ENCODE measurements at places on chromosomes 1 and 21.

DNA sequence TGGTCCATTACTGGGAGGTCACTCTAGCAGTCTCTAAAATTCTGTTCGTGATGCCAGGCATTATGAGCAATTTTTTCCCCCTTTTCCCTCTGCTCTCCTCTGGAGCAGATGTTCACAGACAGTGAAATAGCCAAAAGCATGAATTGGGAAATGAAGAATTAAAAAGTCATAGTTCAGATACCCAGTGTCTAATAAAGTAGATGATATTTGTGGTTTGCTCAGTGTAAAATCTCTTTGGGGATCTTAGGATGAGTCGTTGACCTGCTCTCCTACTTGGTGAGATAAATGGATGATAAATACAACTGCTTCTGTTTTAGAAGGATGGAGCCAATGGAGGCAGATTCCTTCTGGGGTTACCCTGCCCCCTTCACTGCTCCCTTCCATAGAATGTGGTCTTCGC is 56.3 kb downstream of the KIAA0040 start:
- DNase-seq: no peak

DNA sequence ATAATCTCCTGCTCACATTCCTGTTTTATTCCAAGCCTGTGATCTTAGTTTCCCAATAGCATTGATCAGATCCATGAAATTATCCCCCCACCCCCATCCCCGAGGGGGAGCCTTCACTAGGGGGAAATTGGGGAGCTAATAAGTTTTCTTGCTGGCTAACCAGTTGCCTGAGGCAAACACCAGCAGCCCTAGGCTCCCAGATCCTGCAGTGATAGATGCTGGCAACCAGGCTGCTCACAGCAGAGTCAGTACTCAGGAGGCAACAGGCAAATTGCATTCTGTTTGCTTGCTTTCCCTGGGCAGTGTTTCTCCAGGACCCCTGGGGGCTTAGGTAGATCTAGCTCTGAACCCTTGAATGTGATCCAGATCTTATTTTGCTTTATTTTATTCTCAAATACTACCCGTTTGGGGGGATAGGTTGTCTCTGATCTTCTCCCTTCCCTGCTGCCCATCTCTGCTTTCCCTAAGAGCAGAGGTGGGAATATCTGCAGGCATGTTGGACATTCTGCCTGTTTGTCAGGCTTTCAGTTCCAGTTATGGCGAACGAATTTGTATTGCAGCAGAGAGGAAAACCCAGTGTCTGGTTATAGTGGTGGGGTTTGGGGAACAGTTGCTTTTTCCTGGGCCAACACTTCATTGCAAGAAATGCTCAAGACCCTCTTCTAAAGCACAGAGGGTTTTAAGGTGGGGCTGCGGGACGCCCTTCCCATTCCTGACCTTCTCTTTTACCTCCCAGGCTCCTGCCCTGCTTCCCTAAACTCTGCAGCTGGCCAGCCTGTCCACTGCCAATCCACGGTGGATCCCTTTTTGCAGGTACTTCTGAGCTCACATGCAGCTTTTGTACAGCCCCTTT is 289.8 kb upstream of the PLXNA2 start:
- no peak for DNase-seq

DNA sequence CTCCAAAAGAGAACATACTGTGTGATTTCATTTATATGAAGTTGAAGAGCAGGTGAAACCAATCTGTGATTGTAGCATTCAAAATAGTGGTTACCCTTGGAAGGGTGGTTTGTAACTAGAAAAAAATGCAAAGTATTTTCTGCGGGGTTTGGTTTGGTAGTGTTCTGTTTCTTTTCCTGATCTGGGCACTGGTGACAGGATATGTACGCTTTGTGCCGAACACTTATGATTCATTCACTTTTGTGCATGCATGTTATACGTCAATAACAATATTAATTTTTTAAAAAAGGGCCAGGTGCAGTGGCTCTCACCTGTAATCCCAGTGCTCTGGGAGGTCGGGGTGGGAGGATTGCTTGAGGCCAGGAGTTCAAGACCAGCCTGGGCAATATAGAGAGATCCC is 63.8 kb downstream of the CD34 start:
- DNase-seq: no peak

DNA sequence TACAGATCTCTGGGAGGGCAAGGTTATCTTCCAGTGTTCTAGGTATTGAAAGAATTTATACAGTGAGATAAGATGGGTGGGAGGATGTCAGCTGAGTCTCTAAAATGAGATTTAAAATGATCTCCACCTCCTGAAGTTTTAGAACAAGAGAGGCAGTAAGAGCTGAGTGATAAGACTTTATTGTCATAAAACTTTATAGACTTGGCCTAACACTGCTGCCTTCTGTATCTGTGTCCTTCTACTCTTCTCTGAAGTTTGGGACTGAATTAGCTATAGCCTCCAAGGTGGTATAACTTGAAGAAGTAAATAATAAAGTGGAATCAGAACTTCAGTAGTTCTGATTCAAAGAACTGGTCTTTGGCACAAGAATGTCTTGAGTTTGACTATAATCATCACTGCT is 48.3 kb downstream of the SUCO start:
- DNase-seq: no peak

GRCh38 chr1:55076356-55076755 is 37.0 kb downstream of the PCSK9 start:
- no peak for DNase-seq

DNA sequence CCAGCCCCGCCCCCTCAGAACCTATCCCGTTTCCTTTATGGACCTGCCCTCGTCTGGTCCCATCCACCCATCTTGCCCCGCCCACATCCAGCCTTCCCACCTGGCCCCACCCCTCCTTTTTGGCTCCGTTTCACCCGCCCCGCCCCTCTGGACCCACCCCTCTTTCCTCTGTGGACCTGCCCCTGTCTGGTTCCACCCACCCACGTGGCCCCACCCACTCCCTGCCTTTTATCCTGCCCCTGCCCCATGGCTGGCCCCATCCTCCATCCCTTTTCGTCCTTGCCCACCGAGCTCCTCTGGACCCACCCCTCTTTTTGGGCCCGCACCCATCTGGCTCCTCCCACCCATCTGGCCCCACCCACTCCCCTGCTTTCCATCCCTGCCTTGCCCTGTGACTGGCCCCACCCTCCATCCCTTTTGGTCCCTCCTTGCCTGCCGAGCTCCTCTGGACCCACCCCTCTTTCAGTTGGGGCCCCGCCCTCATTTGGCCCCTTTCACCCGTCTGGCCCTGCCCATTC is 177.3 kb downstream of the CAMTA1 start:
- DNase-seq: peak; percentile 21

DNA sequence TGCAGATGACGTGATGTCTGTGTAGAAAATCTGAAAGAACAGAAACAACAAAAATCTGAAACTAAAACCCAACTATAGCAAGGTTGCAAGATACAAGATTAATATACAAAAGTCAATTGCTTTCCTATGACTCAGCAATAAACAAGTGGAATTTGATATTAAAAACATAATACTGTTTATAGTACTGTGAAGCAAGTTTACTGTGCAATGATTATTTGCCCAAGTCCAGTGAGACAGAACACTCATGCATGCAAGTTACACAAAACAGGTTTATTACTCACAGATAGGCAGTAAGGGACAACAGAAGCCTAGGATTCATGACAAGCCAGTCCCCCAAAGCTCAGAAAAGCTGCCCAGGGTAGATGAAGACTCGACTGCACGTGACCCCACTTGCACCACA is 62.4 kb upstream of the RAB4A start:
- no peak for DNase-seq

DNA sequence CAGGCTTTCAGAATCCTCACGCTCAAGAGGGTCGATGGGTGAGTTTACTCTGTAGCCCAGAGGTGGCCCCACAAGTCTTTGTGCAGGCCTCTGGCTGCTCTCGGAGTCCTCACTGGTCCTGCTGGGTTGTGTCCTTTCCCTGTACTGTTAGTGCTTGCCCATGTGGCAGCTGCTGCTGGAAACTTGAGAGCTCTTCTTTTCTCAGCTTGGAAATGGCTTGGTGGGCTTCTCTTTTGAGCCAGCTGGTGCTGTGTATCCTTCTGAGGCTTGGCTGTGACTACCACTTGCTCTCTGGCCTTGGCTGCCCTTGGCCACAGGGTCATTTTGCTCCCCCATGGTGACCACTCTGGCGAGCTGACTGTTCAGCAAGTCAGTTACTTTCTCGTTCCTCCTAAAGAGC is 82.2 kb upstream of the LMO4 start:
- no peak for DNase-seq

DNA sequence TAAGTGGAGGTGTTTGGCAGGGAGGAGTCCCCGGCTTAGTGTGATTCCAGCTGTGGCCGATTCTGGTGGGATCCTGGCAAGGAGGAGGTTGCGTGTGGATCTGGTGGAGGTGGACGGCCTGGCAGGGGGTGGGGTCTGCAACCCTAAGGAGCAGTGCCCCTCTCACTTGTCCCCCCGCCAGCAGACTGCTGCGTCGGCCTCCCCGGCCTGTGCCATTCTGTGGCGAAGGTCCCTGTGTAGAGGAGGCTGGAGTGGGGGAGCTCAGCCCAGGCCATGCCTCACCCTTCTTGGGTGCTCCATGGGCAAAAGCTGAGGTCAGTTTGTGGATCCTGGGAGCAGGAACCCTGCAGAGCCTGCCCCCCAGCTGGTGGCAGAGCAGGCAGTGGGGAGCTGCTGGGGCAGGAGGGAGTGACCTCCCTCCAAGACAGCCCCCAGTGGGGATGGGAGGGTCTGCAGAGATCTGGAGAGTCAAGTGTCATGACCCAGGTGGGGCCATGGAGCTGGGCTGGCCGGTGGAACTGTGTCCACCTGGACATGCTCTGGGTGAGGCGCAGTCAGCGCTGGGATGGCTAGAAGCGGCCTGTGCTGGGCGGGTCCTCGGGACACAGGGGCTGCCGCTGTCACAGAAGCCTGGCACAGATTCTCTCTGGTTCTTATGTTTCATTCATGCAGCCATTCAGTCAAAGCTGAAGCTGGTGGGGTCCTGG is 5.3 kb downstream of the MIB2 start:
- no peak for DNase-seq

GRCh38 chr1:17109892-17110554 is 9.2 kb downstream of the PADI2 start:
- DNase-seq: no peak

GRCh38 chr1:241985787-241986186 is 13.1 kb downstream of the MAP1LC3C start:
- no peak for DNase-seq

- no peak for DNase-seq
Measured at GRCh38 chr1:100100202-100100601, 32.5 kb downstream of the SASS6 start.

Measured in T-helper 1 cell (primary cell).